Stimulated activated CD8-positive, alpha-beta memory T cell treated with anti-CD3 and anti-CD28 coated beads, Interleukin-15, amount 100 ng/mL, for 4 hours (primary cell): ENCODE measurements at places on chromosomes 11 and 22.

GRCh38 chr11:10605941-10606381 is 37.5 kb upstream of the LYVE1 start:
- no peak for DNase-seq

DNA sequence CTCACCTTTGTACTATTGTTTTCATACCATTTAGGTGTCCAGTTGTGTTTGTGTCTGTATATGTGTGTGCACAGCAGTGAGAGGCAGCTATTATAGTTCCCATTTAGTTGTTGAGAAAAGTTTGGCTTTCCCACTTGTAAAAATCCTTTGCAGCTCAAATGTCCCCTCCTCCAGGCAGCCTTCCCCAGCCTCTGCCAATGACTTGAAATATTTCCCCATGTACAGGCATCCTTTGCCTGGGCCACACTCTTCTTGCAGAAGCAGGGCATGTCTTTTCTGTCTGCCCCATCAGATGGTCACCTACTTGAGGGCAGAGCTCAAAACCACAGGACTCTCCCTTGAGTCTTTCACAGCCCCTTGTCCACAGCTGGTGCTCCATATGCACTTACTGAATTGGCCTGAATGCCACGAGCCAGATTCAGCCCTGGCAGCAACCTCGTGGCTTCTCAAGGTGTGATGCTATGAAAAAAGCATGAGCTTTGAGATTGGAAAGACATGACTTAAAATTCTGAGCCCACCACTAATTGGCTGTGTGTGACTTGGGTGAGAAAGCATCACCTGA is 39.3 kb downstream of the MYEOV start:
- no peak for DNase-seq

GRCh38 chr11:35822815-35823495 is 120.9 kb upstream of the LDLRAD3 start:
- no peak for DNase-seq

DNA sequence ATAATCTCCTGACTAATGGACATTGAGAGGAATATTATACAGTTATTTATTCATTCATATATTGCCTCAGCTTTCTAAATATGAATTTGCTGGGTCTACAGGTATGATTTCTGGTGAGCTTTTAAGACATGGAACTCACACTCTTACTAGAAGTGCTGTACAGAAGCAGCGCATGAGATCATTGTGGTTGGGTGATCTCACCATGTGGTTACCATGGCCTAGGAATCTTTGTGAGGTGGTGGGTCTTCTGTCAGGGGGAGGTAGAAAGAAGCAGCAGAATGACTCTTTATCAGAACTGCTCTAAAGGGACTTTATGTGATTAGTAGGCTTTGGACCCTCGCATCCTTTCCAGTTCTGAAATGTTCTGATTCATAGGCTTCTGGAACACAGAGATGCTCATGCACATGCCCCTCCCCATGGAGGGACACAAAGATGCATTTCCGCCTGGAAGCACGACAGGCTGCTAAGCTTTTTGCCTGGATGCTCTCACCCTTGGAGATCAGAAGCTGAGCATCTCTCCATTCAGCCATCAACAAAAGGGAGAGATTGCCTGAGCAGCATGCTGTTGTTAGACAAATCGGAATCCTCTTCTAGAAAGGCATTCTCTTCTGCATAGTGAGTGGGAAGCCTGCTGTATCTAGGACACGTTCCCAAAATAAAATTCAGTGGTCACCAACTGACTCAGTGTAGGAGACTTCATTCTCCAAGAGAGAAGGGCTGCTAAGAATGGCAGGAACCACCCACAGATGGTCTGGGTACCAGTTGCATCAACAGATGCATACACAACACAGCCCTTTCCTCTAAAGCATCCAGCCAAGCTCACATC is 51.3 kb downstream of the KIRREL3 start:
- no peak for DNase-seq

DNA sequence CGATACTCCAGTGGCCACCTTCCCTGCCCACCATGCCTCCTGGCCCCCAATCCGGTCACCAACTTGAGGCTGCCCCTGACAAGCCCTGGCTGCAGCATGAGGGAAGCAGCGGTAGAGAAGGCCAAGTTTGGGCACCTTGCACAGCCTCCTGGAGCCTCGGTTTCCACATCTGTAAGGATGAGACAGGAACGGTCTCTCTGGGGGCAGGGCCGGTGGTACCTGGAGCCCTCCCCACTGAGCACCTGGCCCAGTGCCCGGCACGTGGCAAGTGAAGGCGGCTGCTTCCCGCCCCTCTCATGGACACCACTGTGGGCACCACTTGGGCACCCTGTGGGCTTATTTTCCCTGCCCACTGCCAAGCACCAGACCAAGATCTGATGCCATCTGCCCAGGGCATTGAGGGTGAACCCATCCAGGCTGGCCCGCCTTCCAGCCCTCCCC is 77.8 kb downstream of the CDKN1C start:
- no peak for DNase-seq

DNA sequence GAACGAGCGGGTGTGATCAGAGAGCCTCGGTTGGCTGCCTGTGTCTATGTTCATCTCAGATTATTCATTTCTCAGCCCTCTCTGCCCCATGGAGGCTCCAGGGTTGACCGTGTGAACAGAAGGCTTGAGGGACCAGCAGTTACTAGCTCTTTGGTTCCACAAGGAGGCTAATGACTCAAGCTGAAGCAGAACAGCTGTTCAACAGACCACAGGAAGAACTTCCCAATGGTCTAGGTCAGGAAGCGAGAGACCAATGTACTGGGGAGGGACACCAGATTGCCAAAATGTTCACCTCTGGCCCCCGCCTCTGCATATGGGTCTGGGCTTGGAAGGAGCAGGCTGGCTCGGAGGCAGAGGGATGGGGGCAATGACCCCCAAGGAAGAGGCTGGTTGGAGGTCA is 14.7 kb upstream of the PDE2A start:
- no peak for DNase-seq
